Cerebellum (tissue), 4 donors: ENCODE measurements at places on chromosomes 3 and 15.

DNA sequence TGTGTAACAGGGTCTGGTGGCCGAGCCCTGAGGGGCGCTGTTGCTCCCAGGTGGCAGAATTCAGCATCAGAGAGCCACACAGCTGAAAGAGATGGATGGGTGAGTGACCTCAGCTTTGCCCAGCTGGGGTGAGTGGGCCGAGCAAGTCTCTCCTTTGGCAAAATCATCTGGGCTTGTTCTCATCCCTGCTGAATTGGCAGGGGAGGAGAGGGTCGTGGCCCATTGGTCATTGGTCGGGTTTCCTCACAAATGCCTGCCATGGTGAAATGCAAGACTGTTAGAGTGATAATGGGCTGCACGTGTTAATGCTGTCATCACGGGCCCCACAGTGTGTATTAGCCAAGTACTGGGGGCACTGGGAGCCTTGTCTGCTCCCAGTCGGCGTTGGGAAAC is 15.9 kb downstream of the ABHD2 start:
- no peak for DNase-seq

- DNase-seq: no peak
Measured at GRCh38 chr3:73550032-73550431, 74.7 kb downstream of the PDZRN3 start.

DNA sequence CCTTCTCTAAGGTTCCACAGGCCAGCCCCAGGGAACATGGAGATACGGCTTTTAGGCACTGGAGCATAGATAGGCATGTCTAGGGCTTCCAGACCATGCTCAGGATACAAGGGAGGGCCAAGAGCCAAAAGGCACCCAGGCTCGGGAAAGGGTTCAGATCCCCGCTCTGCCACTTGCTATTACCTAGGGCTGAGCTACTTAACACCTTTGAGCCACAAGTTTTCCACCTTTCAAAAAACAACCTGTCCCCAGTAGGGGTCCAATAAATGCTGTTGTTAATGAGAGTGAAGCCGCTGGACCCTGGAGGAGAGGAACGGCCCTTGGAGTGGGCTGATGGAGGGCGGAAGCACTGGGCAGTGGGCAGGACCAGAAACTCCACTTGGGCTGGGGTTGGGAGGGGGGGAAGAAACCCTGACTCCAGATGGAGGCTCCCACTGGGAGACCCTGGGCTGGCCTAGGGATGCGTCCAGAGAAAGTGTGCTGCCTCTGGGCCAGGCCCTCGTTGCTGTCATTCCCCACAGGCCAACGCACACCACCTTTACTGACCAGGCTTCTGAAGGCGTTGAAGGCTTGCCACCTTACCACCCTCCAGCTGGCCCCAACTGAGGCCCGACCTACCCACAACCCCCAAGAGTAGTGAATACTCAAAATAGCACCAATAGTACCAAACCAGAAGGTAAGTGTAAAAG is 8.6 kb upstream of the ITPKA start:
- no peak for DNase-seq

DNA sequence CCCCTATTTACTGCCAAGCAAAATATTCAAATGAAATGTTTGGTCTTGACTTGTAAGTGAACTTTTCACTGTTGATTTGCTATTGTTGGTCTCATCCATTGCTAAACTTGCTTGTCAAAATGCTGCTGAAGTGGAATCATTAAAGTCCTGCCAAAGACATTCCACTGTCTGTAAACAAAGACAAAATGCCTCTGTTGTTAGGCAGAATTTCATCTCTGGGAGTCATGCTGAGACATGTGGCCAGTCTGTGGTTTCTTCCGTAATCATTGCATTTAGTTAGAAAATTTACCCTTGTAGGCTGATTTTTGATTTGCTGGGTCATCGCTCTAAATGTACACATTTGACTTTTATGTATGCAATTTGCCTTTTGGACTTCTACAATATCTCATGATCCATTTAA is 577.7 kb downstream of the MECOM start:
- no peak for DNase-seq

DNA sequence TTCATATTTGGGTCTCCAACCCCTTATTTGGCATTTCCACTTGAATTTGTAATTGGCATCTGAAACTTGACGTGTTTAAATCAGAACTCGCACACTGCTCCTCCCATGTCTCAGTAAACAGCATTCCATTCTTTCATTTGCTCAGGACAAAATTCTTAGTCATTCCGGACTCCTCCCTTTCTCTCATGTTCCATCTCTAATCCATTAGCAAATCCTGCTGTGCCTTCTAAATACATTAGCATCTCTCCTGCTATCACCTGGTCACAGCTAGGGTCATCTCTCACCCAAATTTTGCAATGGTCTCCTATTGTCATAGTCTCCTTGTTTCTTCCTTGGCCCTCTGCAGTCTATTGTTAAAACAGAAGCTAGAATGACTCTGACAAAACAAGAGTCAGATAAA is 119.9 kb upstream of the CADPS start:
- no peak for DNase-seq

GRCh38 chr3:7734456-7734855 is 767.2 kb upstream of the LMCD1 start:
- no peak for DNase-seq

- DNase-seq: no peak
Measured at GRCh38 chr15:99749386-99749785, 16.1 kb upstream of the LYSMD4 start.

GRCh38 chr3:4950948-4951347 is 28.3 kb upstream of the BHLHE40 start:
- DNase-seq: no peak

DNA sequence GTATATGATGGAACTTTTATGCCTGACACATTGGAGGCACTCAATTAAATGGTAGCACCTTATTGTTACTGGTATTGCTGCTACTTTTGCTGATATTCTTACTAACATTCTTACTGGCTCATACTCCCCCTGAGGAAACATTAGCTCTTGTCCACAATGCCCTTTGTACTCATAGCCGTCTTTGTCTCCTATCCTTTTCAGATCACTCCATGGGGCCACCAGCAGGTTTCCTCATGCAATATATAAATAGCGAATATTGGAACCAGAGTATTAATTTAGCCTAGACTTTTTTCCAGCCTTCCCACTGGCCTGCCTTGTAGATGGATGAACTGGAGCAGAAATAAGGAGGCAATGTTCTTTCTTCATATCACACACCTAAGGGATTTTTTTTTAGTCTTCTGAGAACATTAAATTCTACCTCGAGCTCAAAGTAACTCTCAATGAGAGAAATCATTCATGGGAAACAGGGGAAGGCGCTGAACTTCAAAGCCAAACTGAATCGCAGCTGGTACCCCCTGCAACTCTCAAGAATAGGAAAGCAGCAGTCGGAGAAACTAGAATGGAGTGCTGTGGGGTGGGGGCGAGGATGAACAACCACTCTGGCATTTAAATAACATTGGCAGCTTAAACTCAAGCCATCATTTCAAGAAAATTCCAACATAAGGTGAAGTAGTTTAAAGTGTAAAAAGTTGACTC is 300.3 kb downstream of the TAFA4 start:
- DNase-seq: no peak

DNA sequence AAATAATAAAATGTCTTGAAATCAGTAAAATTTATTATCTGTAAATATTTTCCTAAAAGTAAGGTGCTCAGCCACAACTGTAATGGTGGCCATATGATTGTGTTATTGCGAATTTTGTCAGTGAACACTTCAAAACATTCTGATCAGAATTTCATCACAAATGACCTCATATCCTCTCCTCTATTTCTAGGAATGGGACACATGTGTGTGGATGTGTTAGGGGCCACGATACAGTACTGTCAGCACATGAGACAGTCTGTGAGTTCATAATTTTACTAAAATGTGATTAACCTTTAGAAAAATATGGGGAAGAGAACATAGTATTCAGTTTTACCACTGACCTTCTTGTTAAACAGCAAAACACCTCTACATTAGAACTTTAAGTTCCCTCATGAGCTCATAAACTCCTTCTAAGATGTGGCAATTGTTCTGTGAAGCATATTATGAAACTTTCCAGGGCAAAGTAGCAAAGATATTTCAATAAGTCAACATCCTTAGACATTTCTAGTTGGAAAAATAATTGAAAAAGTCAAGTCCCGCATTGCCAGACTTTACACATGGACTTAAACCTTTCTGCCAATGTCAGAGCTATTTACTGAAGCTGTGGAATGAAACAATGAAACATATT is 158.2 kb upstream of the ABI3BP start:
- DNase-seq: no peak

DNA sequence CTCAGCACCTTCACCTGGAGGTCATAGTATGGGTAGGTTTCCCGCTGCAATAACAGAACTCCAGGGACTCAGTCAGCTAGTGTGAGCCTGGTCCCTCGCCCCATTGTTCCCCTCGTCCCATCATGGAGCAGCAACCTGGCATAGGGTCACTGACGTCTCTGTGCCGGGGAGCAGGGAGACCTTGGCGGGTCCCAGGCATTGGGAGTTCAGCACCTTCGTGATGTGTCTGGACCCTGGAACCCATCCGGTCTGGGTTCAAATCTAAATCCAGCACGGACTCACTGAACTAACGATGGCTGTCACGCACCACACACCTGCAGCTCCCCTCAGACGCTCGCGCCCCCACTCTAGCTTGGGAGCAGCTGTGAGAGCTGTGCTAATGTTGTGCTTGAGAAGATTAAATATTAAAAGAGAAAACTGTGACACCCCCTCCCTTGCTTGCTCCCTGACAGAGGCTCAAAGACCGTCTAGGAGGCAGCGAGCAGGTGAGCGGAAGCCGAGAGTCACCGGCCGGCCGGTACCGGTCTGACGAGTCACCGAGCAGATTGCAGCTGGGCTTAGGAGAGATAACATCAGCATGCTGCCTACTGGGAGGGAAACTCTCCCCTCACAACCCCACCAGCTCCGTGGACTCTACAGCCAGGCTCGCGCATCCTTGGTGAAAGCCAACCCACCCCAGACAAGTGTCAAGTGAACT is 742 bp downstream of the PLA2G4F start:
- DNase-seq: no peak

DNA sequence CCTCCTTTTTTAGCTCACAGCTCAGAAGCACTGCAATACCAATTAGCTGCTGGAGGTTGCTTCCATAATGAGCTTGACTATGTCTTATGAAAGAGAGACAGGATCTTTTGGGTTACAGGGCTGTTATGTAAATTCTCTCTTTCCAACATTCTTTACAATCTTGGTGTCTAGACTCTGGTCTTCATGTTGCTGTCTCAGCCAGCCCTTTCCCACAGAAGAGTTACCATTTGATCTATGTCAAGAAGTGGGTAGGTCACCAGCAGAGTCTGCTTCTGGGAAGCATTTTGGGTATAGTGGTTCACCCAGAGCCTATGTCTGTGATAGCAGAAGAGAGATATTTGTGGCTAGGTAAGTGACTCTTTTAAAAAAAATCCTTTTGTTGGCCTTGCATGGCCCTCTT is 234.5 kb downstream of the SATB1 start:
- no peak for DNase-seq

- DNase-seq: no peak
Measured at GRCh38 chr15:65336493-65337435, 32.3 kb downstream of the RNU5B-1 start.

GRCh38 chr3:72659188-72659587 is 189.1 kb downstream of the SHQ1 start:
- DNase-seq: no peak

DNA sequence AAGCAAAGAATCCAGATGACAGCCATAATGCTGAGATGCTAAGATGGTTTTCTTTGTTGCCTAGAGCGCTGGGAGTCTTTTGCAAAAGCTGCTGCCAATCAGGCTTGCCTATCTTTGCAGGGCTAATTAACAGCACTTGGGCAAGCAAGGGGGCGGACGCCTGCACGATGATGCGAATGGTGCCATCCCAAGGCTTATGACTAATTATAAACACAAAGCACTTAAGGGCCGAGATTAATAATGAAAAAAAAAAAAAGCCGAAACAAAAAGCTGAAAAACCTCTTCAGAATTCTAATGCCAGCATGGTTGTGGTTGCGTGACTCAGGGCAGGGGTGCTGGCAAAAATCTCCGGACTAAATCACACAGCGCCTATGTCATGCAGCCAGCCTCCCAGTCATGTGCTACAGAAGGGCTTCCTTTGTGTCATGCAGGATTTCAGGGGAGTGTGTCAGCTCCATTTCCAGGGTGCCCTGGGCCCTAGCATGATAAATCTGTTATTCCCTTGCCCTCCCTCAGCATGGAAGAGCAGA is 185.0 kb upstream of the ANKRD28 start:
- peak; percentile 60 for DNase-seq

- no peak for DNase-seq
Measured at GRCh38 chr3:15339786-15340215, 7.4 kb upstream of the SH3BP5 start.

- no peak for DNase-seq
Measured at GRCh38 chr15:71237456-71238188, 122.4 kb downstream of the THSD4 start.

DNA sequence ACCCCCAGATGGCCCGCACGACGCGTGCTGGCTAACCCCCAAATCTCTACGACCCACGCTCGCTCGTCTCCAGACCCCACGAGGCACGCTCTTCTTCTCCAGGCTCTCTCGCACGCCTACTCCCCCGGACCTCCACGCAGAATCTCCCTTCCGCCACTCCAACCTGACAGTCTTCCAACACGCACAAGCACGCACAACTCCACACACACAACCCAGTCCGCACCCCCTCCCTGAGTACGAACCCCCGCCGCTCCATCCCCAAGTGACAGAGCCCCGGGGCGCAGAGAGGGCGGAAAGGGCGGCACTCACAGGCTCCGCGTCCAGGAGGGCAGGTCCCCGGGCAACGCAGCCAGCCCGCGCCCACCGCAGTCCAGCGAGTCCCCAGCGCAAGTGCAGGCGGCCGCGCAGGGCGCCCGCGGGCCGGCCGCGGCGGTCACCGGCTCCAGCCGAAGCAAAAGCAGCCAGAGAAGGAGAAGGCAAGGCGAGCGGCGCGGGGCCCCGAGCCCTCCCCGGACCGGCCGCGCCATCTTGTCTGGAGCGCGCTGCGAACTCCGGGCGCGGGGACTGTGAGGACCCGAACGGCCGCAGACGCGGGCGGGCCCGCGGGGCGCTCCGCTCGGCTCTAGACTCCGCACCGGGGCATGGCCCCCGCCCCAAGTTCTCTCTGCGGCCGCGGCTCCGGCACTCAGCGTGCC is 794 bp downstream of the LRIG1 start:
- DNase-seq: no peak

- no peak for DNase-seq
Measured at GRCh38 chr3:141266797-141267555, 35.4 kb downstream of the PXYLP1 start.

DNA sequence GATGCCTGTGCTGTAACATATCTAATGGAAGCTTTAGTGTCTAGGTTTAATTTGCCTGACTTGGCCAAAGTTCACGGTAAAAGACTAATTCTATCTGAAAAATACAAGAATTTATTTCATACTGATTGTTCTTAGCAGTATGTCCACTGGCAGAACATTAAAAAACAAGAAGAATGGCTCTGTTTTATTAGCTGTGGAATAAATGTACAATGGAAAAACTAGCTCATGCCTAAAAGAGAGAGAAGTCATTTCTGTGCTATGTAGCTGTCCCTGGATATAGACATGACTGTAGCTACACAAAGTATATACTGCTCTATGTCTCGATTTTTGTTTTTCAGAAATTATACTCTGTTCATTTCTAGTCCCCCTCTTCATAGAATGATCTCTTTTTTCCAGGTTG is 13.9 kb upstream of the VGLL3 start:
- DNase-seq: no peak

- no peak for DNase-seq
Measured at GRCh38 chr15:37105889-37106288, 5.5 kb upstream of the MEIS2 start.
